Left renal cortex interstitium (tissue), 4 donors: ENCODE measurements at places on chromosomes 2 and 18.

- no peak for DNase-seq
Observed at GRCh38 chr2:191177751-191178736, 27.2 kb upstream of the STAT4 start.

DNA sequence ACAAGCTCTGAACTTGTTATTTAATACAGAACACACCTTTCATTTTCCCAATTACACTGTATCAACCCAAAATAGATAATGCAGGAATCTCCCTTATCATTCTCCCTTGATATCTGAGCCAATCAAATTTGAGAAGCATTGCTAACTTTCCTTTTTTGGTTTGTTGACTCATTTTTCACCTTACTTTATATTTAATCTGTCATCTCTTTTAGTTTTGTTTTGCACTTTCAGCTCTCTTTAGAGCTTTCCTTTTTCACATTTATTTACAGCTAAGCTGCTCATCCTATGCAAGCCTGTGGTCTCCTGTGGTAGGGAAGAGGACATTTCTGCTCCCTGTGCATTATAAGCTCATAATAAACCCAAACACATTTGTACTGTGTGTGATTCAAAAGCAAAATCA lies 50.1 kb downstream of the ITGAV start:
- DNase-seq: no peak

- DNase-seq: no peak
Observed at GRCh38 chr18:33712719-33713118, 134.7 kb downstream of the ASXL3 start.

- DNase-seq: no peak
Observed at GRCh38 chr2:98882368-98882767, 53.7 kb downstream of the CRACDL start.

DNA sequence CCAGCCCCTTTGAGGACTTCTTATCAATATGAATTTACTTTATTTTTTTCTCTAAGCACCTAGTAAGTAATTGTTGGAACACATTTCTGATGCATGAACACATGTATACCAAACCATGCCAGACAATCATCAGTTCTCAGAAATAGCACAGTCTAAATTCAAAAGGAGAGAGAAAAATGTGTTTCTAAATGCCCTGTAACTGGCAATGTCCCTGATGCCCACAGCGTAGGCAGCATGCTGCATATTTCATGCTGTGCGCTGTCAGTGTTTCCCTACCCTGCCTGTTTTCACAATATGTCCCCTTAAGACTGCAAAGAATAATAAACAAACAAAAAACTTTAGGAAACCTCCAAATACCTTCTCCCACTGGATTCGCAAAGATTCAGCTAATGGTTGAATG lies 881.0 kb upstream of the CHAC2 start:
- no peak for DNase-seq

- no peak for DNase-seq
Observed at GRCh38 chr2:19702267-19702666, 199.5 kb downstream of the TTC32 start.

GRCh38 chr2:124426625-124427024 lies 401.5 kb downstream of the CNTNAP5 start:
- no peak for DNase-seq

DNA sequence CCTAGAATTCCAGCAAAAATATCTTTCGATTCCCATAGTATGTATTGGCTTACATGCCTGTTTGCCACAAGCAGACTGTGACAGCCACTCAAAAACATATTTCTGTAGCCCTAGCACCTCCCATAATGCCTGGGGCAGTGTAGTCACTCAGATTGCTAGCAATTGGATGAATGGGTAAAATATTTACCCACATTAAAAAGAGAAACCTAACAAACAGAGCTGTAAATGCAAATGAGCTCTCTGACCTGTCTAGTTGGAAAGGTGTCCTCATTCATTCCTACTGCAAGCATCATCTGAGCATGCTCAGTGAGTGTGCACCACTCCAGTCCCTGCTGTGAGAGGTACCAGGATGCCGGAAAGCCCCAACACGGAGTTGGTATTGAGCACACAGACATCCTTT lies 234.0 kb upstream of the RAB12 start:
- no peak for DNase-seq

GRCh38 chr2:120503793-120504571 lies 158.0 kb downstream of the INHBB start:
- no peak for DNase-seq

GRCh38 chr2:121333231-121333630 lies 48.2 kb upstream of the TFCP2L1 start:
- no peak for DNase-seq

GRCh38 chr2:189127756-189128155 lies 51.8 kb downstream of the COL5A2 start:
- DNase-seq: no peak

DNA sequence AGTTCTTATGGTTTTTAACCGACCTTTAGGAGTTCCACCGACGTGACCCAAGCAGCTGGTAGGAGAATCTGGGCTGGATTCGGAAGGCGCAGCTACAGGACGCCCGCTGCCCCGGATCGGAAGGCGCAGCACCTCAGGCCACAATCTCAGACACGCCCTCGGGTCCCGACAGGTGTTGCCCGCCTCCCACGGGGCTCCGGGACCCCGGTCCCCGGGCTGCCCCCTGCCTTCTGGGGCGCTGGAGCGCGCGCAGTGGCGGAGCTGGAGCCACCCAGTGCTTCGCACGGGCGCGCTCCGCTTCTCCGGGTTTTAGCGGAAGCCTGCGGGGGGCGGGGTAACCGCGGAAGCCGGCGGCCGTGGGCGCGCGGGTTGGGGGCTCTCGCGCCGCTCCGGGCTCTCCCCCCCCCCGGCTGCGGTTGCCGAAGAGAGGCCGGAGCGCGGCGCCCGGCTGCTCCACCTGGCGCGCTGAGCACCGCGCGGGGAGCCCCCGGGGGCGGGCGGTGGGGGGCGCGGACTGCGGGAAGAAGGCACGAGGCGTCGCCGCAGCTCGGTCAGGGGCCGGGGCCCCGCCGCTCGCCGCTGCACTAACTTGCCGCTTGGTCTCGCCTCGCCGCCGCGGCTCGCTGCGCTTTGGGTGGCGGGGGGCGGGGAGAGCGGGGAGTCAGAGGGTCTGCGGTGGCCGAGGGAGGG lies 718.8 kb downstream of the DPP10 start:
- DNase-seq: no peak

DNA sequence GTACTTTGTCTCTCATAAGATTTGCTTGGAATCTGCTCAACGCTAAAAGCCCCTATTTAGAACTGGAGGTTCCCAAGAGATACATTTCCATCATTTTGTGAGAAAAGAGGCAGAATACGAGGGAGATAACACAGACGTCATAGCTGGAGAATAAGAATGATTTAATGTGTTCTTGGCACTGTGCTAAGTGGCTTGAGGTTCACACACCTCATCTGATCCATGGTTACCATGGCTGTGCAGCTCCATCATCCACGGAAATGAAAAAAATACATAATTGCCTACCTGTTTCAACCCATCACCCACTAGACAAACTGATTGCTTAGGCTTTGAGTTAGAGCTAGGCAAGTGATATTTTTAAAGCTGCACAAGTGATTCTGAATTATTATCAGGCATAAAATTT lies 227.6 kb downstream of the SLC8A1 start:
- DNase-seq: no peak

DNA sequence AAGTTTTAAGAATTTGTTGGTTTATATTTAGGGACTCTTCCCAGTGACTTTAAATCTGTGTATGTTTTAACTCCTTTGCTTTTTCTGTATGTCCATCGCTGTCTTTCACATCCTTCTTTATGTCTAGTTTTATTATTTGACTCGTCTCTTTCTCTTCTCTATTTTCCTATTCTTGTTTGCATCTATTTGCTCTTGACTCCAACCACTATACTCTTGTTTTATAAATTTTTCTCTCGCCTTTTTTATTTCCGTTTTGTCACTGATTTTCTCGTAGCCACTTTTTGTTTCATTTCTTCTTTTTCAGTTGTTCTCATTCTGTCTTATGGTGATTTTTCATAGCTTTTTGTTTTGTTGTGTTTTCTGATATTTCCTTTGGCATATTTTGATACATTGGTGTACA lies 170.5 kb upstream of the NETO1 start:
- no peak for DNase-seq

DNA sequence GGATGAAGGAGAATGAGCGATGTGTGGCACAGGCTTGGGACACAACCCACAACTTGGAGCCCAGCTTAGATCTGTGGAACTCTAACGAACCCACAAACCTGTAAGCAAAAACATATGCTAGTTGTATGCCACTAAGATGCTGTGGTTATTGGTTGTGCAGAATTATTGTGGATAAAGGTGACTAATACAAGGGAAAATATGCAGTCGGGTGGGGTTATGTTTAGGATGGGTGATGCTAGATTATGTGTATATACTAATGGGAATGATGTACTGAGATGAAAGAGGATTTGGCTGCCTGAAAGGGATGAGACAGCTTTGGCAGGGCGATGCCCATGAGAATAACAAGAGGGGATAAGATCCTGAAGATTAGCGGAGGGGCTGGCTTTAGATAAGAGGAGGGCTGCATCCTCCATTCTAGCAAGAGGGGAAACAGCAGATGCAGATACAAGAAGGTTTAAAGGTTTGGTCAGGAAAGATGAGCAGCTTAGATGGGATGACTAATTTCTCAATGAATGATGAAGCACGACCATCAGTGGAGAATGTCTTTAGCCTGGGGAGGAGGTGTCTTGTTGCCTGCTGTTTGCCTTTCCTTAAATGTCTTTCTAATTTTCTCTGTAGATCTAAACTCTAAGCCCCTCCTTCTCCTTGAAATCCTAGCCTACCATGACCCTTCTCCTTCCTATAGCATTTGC lies 49.6 kb downstream of the GALNT14 start:
- no peak for DNase-seq

GRCh38 chr18:42047721-42048120 lies 92.7 kb downstream of the PIK3C3 start:
- no peak for DNase-seq

DNA sequence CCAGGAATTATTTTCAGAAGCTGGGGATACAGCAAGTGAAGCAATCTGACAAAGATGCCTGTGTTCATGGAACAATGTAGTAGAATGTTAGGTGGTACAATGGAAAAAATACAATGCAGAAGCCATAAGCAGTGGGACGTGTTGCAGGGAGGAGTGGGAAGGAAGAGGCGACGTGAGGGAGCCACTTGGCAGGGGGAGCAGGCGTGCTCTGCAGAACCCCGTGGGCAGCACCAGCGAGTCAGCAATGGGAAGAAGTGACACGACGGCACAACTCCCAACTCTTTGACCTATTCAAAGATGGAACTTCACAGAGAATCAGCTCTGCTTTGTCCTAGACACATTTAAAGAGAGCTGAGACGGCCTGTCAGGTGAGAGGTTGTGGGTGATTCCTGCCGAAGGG lies 30.5 kb downstream of the PRELID3A start:
- no peak for DNase-seq

GRCh38 chr2:160194946-160195345 lies 5.1 kb downstream of the ITGB6 start:
- DNase-seq: no peak

GRCh38 chr18:68177807-68178702 lies 536.9 kb downstream of the TMX3 start:
- DNase-seq: no peak

DNA sequence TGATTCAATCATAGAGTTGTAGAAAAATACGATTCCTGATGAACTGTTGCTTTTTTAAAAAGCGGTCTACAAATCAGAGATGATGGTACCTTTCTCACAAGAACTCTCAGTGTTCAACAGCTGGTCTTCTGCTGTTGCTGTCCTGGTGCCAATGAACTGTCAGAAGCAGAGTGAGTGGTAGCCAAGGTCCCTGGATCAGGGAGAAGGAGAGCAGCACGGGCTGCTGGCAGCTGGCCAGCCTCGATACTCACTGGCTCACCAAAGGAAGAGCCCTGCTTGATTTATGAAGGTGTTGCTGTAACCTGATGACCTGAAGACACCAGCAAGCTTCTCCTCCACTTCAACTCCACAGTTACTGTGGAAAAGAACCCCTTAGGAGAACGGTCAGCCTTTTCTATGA lies 300.8 kb upstream of the SOX11 start:
- no peak for DNase-seq

DNA sequence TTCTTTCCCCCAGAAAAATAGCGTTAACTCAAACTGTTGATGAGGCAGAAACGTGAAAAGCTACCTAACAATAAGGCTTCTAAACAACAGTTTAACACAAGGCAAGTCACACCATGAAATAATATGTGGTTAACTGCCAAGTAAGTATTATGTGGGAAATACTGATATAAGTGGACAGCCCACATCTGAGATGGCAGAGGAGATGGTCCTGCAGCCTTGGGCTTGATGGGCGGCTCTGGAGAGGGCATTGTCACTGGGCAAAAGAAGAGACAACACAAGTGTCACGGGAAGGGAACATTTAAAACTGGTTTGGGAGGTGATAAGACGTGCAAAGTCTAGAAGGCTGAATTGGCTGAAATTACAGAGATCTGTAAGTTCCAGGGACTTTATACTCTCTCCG lies 147.2 kb downstream of the PKP4 start:
- DNase-seq: no peak

DNA sequence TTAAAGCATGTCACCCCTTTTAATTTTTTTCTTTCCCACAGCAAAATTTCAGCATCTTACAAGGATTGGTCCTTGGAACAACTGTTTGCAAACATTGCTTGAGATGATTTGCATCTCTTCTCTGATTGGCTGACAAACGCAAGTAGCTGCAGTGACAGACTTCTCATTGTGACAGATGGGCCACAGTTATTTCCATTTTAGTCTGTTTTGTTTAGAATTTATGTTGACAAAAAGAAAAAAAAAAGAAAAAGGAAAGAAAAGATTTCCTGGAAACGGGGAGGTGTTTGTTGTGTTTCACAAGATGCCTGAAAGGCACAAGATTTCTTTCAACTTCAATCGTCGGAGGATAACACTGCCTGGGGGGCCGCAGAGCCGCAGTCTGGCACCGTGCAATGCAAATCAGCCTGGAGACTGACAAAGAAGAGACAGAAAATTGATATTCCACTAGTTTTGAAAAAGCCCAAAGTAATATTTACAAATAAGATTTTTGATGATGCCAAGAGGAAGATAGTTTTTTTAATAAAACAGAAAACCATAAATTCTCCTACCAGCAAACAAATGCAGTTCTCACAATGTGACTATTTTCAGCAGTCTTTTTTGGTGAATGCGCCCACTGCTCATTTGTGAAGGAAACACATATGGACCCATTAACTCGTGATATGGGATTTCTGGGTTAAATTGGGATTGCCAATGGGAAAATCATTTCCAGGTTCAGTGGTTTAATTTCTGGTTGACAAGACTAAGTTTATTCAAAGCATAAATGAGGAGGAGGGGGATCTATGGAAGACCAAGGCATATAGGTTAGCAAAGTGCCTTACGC lies 296.2 kb upstream of the SMIM21 start:
- no peak for DNase-seq

DNA sequence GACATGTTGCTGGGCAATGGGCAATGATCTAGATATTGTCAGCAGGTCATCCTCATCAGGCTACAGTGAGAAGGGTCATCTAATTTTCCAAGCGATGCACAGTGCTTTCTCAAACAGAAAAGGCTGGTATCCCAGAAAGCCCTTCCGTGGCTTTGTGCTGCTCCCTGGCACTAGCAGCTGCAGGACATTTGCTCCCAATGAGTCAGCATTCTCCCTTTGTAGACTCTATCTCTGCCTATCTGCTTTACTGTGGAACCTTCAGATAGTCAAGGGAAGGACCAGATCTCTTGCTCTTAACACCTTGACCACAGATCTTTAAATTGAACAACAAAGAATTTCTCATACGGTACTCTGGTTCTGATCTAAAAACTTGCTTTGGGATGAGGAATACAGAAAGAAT lies 101.4 kb downstream of the CDH2 start:
- no peak for DNase-seq

GRCh38 chr2:21559351-21559750 lies 435.6 kb downstream of the TDRD15 start:
- DNase-seq: no peak

GRCh38 chr2:20216130-20217025 lies 8.6 kb downstream of the SDC1 start:
- no peak for DNase-seq

- DNase-seq: no peak
Observed at GRCh38 chr2:240232961-240233884, 92.8 kb upstream of the OTOS start.
